ENCODE measurements at places on chromosomes 16 and 17. TPM values are rescaled to one million over a fixed set of nuclear protein-coding genes. Genes with fewer than 3 reads are reported as not detected.

The IL34 gene
- total RNA-seq = 0.12 TPM

The OR1E1 gene
- total RNA-seq = not detected

DNA sequence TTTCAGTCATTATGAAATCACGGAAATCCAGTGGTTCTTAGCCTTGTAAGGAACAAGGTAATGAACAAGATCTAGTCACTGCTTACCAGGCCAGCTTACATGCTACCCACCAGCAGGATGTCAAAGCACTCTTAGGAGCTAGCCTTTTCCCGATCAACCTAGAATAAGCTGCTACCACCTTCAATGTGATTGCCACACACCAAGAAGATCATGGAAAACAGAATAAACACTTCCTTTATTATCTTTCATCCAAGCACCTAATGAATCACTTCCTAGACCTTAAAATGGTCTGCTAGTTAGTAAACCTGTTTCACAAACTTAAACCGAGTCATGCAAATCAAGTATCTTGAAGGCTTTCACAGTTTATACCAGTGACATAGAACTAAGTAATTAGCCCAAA, 5.0 kb downstream of the BBS2 start:
- no peak for DNase-seq

DNA sequence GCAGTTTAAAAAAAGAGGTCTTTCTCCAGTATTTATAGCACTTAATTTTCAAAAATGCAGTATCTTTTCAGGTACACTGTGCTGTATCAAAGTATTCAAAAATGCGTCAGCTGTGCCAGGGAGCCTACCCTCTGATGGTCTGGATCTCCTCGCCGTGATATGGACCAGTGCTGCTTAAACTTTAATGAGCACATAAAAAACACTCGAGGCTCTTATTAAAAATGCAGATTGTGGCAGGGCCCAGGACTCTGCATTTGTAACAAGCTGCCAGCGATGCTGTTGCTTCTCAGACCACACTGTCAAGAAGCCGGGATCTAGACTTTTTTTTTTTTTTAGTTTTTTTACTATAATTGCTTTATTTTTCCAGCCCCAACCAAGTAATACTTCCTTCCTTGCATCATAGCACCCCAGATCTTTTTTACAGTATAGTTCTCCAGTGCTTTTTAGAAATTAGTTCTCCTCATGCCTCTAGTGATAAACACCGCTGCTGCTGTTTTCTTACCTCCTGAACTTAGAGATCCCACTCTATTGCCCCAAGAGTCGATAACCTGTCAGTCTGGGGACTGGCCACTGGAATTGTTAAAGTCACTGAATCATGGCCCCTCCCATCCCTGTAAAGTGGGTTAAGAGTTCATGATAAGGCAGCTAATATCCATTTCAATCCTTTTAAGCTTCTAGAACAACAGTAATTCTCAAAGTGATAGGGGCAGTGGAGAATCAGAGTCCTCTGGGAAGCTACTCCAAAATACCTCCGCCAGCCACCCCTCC, 1.6 kb upstream of the SMARCD2 start:
- no peak for DNase-seq

- DNase-seq = no peak
These were observed 98.0 kb downstream of the TBC1D16 start for GRCh38 chr17:79937391-79938335.

The C16orf96 gene
- total RNA-seq = not detected

- DNase-seq = no peak
These were observed 121.3 kb upstream of the CACNG5 start for GRCh38 chr17:66713533-66714042.

The CD300H gene
- not detected for total RNA-seq

DNA sequence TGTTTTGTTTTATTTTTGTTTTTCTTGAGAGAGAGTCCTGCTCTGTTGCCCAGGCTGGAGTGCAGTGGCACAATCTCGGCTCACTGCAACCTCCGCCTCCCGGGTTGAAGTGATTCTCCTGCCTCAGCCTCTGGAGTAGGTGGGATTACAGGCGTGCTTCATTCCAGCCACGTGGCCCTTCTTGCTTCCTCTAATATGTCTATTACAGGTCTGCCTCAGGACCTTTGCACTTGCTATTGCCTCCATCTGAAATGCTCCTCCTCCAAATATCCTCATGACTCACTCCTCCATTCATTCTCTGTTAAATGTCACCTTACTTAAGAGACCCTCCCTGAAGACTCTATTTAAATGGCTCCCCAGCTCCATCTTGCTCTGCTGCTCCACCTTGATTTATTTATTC, 39.0 kb downstream of the LYRM9 start:
- no peak for DNase-seq

The MYO15B gene
- total RNA-seq = under 0.01 TPM

GRCh38 chr16:56836410-56837230, 28.4 kb upstream of the SLC12A3 start:
- DNase-seq = no peak

DNA sequence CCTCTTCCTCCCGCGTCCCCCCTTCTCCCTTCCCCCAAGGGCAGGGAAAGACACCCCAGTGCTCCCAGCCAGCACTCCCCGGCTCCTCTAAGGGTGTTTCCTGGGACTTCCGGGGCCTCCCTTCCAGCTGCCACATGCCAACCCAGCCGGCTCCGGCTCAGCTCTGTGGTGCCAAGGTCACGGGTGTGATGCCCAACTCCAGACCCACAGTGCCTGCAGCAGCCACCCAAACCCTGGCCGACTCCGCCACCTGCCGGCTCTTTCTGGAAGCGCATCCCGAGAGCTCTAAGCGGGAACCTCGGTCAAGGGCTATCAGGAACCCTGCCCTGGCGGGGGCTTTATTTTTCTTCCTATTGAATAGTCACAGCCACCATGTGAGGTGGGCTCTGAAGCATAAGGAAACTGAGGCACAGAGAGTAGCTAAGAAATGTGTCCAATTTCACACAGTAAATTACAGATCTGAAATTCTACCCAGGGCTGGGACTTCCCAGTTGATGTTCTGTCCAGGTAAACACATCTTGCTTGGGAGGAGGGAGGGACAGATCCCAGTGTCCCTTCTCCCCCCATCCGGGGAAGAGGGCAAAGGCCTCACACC, 3.3 kb upstream of the PPP1R1B start:
- DNase-seq = peak; percentile 56

DNA sequence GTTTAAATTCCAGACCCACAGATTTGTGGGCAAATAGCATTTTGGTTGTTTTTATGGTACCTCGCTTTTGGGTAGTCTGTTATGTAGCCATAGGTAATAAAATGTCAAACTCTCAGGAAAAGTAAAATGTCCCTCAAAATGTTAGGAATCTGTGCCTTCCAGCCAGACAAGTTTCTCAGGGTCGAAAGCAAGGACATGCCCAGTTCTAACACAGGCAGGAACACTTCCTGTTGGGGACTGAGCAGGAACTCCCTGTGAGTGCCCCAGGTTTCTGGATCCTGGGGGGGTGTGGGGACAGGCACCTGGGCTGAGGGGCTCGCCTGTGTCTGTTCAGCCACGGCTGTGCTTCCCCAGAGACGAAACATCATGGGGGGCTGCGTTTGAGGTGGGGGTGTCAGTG, 62.3 kb downstream of the GNA13 start:
- no peak for DNase-seq

The ADORA2B gene
- 14.4 TPM for total RNA-seq

- peak; percentile 7 for DNase-seq
These were observed 10.1 kb upstream of the TEKT3 start for GRCh38 chr17:15351478-15351840.

- no peak for DNase-seq
These were observed 6.2 kb upstream of the ABCA8 start for GRCh38 chr17:68961214-68961882.

- DNase-seq = peak; percentile 93
These were observed at the start of gene JMJD6 for GRCh38 chr17:76726231-76726775. TSS of gene JMJD6 (minus strand) at chr17:76726606. CDS start at chr17:76726475, 131 bp downstream.

The PIP4K2B gene
- 28.8 TPM for total RNA-seq

GRCh38 chr17:40950176-40950575, 12.7 kb upstream of the KRT23 start:
- DNase-seq = no peak

DNA sequence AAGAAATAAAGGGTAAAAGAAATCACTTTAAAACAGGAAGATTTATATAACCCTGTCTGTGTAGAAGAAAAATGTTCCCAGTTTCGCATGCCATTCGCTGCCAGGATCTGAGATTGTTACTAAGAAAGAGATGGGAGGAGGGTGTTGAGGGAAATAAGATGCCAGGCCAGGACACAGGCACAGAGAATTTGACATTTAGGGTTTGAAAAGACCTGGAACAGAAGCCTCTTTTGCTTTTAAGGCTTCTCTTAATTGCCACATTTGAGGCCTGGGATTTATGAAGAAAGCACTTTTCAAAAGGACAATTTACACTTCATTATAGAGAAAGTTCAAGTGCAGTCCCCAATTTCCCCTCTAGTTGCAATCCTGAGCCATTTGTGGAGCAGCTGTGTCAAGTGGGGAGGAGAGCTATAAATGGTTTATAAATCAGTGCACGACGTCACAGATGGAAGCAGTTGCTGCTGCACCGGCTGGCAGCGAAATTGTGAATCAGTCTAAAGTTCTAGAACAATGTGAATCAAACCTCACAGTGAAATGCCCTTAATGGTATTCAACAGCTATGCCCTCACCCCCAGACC, 26.5 kb upstream of the C16orf87 start:
- peak; percentile 64 for DNase-seq

- peak; percentile 66 for DNase-seq
These were observed 678 bp downstream of the CDR2L start for GRCh38 chr17:74987909-74988711.

DNA sequence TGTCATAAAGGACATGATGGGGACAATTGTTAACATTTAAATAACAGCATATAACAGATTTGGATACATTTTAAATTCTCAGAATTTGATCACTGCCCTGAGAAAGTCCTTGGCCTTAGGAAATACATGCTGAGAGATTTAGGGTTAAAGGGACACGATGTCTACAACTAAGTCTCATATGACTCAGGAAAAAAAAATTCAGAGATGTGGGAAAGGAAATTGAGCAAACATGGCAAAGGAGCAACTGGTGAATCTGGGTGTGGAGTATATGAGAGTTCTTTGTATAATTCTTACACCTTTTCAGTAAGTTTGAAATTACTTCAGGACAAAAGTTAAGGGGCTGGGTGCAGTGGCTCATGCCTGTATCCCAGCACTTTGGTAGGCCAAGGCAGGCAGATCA, 18.2 kb downstream of the MPP3 start:
- peak; percentile 48 for DNase-seq

The NGFR gene
- 10.1 TPM for total RNA-seq

GRCh38 chr17:80794281-80795089, 197.2 kb upstream of the CHMP6 start:
- no peak for DNase-seq

DNA sequence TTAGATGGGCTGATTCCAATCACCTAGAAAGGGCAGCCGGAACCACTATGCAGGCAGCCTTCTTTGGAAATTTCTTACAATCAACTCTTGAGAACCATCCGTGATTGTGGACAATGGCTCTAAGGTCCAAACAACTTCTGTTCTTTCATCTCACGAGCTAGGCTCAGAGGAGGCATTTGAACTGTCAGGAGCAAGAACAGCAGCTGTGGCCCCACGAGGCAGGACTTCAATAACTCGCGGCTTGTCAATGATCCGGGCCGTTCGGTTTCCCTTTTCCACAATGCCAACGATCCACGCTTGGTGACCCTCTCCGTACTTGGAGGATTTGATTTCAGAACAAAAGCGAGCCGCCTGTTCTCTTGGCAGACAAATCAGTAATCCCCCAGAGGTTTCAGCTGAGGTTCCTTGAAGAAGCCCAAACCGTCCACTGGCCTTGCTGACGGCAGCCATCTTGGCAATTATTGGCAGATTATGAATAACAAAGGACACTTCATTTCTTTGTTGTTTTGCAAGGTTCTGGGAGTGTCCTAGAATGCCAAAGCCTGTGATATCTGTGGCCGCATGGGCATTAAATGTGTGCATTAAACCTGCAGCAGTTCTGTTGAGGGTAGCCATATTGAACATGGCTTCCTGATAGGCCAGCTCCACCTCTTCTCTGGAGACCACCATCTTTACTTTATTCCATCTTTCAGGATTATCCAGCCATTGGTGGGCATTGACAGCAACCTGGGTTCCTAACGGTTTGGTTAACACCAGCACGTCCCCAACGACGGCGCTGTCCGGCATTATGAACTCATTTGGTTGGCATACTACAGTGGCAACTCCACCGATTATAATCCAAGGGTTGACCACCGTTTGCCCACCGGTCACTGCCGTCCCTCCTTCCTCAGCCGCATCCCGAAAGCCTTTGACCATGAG, 1.2 kb downstream of the SEPHS2 start:
- no peak for DNase-seq

The CNGB1 gene
- not detected for total RNA-seq

GRCh38 chr16:2715966-2716885, 3.8 kb downstream of the PRSS27 start:
- no peak for DNase-seq

The WIPF2 gene
- 6.3 TPM for total RNA-seq

DNA sequence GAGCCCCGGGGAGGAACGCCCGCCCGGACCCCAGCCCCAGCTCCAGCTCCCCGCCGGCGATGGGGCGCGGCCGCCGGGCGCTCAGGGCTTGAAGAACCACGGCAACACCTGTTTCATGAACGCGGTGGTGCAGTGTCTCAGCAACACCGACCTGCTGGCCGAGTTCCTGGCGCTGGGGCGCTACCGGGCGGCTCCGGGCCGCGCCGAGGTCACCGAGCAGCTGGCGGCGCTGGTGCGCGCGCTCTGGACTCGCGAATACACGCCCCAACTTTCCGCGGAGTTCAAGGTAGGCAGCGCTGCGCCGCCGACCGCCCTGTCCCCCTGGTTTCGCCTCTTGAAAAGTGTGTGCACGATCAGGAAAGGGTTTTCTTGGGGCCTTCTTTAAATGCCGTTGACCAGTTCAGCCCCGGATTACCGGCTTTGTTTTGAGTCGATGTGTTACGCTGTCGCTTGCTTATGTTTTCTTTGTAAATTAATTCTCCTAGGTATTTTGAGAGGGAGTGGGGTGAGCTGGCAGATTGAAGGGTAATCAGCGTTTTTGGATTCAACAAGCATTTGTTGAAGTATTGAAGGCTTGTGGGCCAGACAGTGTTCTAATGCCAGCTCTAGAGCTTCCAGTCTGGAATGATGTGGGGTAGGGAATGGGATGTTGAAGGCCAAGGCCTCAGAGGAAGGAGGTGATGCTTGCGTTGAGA, 681 bp downstream of the USP43 start:
- DNase-seq = no peak

DNA sequence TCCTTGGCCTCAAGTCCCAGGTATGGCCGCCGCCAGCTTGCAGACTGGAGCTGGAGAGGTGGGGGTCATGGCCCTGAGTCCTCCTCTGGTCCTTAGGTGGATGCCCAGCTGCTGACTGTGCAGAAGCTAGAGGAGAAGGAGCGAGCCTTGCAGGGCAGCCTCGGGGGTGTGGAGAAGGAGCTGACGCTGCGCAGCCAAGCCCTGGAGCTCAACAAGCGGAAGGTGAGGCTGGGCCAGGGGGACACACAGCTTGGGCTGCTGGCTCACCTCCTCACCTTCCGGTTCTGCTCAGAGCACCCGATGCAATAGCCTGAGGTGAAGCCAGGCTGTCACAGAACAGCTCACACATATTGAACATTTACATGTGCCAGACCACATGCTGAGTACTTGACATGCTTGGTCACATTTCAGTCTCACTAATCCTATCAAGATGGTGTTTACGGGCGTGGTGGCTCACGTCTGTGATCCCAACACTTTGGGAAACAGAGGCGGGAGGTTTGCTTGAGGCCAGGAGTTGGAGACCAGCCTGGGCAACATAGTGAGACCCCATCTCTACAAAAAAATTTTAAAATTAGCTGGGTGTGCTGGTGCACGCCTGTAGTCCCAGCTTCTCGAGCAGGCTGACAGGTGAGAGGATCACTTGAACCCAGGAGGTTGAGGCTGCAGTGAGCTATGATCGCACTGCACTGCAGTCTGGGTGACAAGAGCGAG, 7.4 kb downstream of the RNF40 start:
- no peak for DNase-seq

- no peak for DNase-seq
These were observed 185.6 kb downstream of the PRKCA start for GRCh38 chr17:66487981-66488468.

Measured in RPMI7951 (cell line).